NCI-H1092 (cell line): ENCODE measurements at places on chromosomes 7 and 10.

DNA sequence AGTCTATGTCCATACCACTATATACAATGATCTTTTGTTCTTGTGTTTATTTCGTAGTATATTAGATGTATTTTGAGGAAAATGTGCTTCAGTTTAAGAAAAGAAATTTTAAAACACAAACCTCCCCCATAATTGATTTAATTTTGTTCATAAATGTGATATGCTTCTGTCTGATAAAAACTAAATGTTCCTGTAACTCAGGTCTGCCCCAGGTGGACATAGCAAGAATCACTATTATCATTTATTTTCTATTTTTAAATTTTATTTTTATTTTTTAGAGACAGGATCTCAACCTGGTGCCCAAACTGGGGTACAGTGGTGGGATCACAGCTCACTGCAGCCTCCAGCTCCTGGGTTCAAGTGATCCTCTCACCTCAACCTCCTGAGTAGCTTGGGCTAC, 43.2 kb downstream of the BEND7 start:
- no peak for DNase-seq

DNA sequence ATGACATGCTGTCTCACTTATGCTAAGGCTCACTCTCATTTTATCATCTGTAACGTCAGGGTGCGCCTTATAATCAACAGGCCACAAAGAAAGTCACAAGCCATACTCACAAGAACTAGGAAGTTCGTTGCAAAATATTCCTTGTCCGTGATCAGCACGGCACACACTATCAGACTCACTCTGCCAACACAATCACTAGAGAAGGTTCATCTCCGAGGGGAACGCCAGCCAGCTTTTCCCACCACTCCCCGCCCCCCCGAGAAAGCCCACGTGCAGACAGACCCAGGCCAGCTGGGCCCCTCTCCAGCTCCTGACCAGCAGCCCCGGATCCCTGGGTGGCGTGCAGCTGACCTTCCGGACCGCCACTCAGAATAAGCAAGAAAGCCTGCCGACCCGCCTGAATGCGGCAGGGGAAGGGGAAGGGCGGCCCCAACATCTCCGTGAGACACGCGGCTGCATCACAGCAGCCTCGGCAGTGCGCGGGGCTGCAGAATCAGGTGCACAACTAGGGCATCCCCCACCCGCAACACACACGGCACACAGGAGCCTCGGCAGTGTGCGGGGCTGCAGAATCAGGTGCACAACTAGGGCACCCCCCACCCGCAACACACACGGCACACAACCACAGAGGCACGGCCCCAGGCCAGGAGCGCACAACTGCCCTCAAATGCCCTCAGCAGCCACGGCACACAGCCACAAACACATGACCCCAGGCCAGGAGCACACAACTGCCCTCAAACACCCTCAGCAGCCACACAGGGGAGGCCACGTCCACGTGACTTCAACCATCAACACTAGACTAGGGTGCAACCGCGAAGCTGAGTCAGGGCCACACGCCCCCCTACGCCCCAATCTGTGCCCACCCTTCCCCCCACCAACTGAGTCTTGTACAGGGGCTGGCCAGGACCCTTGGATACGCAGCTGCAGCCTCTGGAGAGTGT, 2.5 kb upstream of the GPR146 start:
- DNase-seq, result no peak

GRCh38 chr10:129030996-129031843, 435.8 kb upstream of the MGMT start:
- DNase-seq, result no peak

DNA sequence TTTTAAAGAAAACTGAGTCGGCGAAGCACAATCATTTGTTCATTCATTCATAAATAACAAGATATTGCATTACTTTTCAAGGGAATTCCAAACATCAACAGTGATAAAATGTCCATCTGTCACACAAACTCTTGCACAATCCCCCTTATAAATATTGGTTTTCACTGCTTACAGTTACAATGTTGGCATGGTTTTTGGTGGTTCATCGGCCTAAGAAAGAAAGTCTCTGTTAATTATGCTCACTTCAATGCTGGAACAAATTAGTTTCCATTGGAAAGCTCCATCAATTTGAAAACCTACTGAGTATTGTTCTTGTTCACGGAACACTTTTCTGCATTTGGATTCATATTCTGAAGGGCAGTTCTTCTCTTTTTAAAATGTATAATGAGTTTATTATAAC, 188.5 kb downstream of the JAZF1 start:
- DNase-seq, result no peak

GRCh38 chr10:4501306-4501705, 324.7 kb upstream of the AKR1E2 start:
- DNase-seq, result no peak
